ENCODE measurements at places on chromosomes 12 and 14.
A peak's percentile ranks its signal among the peaks of the same experiment; 100 is the strongest.

GRCh38 chr14:101719708-101720107 lies 41.8 kb upstream of the PPP2R5C start:
- DNase-seq = no peak

- peak; percentile 62 for DNase-seq
Observed at GRCh38 chr12:1608713-1609119, 14.3 kb upstream of the FBXL14 start.

DNA sequence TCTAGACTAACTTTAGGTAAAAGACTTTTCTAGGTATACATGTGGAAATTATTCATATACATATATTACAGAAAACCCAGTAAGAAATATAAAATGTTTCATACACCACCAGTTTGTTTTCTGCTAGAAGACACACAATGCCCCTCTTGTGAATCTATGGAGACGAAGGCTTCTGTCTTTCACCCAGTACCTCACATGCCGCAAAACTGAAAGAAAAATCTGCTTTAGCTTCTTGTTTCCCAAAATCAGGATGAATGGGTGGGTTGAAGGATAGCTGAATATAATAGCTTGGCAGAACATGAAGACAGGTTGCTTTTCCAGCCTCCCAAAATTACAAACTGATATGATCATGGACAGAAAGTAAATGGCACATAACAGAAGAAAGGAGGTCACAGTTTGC lies 1.3 kb downstream of the TAS2R30 start:
- DNase-seq = no peak

GRCh38 chr12:118332511-118332910 lies 40.2 kb downstream of the TAOK3 start:
- peak; percentile 85 for DNase-seq

DNA sequence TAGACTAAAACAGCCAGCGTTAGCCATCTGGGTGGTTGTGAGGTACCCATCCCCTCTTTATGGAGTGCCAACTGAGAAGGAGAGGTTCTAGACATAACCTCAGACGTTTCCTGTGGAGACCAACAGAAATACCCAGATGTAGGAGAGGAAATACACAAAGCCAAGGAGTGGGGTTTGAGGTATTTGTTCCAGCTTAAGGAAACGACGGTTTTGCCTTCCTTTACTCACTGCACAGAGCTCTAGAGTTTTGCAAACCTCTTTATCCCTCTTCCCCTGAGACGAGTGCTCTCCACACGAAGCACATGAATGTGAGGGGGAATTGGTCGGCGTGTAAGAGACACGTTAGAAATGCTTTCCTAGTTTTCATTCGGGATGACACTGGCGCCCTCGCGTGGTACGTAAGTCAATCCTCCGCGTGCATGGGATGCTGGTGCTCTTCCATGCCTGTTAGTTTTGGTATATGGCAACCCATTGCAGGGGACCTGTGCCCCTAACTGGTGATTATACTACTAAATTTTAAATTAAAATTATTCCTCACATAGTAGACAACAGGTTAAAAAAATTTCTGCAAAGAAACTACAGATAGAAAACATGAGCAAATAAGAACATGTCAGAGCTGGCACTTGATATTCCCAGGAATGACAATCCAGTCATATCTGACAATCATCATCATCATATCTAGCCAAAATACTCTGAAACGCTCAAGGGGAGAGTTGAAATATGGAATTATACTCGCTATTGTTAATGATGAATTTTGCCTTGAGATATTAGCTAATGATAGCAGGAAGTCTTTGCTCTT lies 121.7 kb downstream of the PPM1H start:
- DNase-seq = no peak

DNA sequence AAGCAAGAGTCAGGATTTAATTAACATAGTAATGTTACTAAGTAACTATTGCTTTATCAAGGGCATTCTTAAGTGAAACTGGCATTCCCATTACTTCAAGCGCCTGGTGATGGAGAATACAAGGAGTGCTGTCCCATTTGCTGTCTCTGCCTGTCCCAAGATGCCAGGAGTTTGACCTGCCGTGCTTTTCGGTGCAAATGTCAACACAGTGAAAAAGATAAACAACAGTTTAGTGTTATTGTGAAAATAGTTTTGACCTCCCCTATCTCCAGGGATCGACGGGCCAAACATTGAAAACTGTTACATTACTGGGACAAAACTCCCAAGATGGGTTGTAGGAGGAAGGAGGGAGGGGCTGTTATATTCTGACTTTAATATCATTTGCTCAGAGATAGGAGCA lies 74.8 kb downstream of the TTC9 start:
- DNase-seq = no peak

DNA sequence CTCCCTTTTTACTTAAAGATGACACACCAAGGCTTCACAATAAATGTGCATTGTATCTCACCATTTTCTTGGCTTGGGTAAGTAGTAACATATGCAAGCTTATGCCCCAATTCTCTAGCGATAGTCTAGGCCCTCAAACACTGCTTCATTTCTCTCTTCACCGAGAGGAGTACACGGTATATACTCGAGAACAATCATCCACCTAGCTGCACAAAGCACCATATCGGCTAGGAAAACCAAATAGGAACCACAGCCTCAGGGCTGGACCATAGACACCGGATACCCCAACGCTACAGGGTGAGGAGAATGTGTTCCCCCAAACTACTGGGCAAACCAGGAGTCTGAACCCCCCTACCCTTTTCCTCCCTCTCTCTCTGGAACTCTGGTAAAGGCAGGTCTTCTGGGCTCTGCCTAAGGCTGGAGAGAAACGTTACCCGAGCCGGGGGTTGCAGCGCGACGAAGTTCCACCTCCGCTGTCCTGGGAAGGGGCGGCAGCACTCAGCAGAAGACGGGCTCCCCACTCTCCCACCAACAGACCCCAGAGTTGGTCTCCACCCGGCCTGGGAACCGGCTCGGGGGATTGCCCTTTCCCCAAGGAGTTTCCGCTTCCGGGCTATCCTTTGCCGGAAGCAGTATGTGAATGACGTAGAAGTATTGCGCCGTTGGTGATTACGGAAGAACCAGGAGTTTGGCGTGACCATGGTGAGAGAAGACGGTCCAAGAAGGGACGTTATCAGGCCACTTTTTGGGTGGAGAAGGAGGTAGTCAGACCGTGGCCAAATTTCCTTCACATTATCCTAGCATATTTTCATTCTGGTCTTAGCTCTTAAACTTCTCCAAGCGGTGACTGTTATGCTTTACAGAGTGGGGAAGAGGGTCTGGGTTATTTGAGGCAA lies at the start of the genes AREL1 and FCF1:
TSS of gene AREL1 (minus strand) at position 582 of the 896 bp plus-strand sequence. CDS start 27,465 bp downstream, outside the sequence.
TSS of gene FCF1 (plus strand) at position 646 of the 896 bp plus-strand sequence. CDS start at position 700, 54 bp downstream.
- no peak for DNase-seq

Data from GF-D8 (cell line).